GM13977 (cell line): ENCODE measurements at places on chromosomes 1 and 21.

DNA sequence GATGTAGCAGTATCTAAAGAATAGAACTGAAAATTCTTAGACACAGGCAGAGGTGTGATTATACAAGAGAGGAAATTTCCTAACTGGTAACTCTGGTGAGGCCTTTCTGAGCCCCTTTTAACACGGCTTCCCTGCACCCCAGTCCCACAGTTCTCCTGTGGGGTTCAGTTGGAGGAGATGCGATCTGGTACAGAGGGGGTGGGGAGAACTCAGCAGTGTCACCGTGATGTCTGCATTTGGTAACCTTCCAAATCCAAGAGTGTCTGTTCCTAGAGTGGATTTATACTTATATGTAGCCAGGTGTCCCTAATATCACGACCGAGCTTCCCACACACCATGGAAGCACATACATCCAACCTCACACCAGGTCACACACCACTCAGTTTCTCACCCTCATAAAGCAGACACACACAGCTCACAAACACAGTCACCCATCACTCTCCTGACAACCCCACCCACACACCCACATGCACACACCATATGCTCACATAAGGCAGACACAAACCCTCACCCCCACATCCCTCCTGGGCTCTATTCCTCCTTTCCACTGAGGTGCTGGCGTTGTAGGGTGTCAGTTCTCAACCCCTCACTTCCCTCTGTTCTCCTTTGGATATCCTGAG lies 48.5 kb downstream of the RHBG start:
- no peak for DNase-seq

DNA sequence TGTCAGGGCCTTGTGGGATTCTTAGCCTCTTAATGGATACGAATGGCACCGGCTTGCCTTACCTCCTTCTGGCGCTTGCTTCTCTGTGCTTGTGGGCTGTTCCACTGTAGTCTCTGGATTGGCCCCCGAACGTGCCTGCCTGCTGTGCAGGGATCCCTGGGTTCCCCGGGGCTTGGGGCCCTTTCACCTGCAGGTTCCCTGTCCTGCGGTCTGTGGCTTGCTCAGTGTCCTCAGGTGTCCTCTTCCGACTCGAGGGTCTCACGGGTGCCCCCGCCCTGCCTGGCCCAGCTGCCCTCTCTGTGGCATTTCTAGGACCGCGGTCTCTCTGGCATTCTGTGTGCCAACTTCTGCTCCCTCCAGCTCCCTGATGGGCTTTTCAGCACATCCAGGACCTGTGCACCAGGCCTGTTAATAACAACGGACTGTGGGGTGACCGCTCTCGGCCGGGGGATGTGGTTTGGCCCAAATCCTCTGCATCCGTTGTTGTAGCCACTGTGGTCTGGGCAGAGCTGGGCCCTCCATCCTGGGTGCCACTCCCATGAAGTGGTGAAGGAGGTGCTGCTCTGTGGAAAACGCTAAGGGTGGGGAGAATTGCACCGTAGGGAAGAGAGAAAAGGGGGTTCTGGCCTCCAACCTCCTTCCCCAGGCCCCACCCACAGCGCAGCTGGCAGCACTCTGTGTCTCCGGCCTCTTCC lies 12.4 kb downstream of the COL18A1 start:
- DNase-seq: no peak

GRCh38 chr1:206708058-206708457 lies 23.4 kb downstream of the MAPKAPK2 start:
- no peak for DNase-seq

DNA sequence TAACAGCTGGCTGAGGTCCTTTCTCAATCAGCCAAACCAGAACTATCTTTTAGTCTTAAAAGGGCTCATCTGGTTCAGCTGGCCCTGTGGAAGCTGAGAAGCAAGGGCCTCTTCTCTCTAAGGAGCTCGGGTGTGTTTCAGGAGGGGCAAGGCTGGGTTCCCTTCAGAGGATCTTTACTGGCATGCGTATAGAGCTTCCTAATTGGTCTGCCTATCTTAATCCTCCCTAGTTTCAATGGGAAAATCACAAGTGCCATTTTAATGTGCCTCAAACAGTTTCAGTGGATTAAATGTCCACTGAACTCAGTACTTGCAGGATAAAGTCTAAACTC lies 81.5 kb upstream of the LBR start:
- DNase-seq: no peak

- DNase-seq: no peak
These were observed 114.1 kb downstream of the CSMD2 start for GRCh38 chr1:34050709-34051485.
